ENCODE measurements at places on chromosomes 1 and 21.

DNA sequence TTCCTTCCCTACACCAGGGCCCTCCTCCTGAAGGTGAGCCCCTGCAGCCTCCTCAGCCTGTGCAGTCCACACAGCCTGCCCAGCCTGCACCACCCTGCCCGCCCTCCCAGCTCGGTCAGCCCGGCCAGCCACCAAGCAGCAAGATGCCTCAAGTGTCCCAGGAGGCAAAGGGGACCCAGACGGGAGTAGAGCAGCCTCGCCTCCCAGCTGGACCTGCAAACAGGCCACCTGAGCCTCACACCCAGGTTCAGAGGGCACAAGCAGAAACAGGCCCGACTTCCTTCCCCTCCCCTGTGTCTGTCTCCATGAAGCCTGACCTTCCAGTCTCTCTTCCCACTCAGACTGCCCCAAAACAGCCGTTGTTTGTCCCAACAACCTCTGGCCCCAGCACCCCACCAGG, 38.8 kb downstream of the ZBTB17 start:
- no peak for DNase-seq

DNA sequence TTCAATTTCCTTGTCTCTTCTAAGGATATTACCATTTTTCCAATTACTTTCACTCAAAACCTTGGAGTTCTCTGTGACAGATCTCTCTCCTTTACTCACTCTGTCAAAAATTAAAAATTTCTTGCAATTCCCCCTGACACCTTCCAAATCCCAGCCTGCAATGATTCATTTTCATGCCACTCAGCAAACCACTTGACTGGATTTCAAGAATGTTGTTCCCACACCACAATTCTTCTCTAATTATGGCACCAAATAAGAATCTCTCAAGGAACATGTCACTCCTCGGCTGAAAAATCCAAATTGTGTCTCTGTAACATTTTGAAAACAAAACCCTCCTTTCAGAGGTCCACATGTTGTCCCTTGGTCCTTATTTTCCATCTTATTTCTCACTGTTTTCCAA, 438.9 kb upstream of the ZP4 start:
- DNase-seq, result no peak

DNA sequence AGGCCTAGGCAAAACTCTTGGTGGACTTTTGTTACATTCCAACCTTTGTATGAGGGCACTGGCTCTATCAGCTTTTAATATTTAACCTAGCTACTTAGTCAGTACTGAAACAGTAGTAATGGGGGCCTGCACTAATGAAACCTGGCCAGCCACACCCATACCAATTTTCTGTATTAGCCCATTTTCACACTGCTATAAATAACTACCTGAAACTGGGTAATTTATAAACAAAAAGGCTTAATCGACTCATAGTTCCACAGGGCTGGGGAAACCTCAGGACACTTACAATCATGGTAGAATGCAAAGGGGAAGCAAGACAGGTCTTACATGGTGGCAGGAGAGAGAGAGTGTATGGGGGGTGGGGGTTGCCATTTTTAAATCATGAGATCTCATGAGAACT, 245.7 kb upstream of the RGS18 start:
- DNase-seq, result no peak

- DNase-seq, result no peak
These were observed 8.8 kb upstream of the BTG2 start for GRCh38 chr1:203296460-203297073.

DNA sequence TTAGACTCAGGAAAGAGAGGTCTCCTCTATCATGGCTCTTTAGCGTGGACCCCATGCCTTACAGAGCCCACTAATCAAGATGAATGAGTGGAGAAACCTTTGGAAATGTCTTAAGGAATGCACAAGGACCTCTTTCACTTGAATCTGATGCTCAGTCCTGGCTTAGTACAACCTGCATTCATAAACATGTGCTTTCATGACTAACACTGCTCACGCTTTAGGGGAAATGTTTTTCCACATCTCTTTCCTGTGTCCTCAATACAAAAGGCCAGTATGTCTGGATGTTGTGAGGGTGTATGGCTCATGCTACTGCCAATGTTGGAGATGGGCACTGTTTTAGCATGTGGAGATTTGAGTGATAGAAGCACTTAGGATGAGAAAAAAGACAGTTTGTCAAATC, 14.2 kb upstream of the GNG12 start:
- no peak for DNase-seq

DNA sequence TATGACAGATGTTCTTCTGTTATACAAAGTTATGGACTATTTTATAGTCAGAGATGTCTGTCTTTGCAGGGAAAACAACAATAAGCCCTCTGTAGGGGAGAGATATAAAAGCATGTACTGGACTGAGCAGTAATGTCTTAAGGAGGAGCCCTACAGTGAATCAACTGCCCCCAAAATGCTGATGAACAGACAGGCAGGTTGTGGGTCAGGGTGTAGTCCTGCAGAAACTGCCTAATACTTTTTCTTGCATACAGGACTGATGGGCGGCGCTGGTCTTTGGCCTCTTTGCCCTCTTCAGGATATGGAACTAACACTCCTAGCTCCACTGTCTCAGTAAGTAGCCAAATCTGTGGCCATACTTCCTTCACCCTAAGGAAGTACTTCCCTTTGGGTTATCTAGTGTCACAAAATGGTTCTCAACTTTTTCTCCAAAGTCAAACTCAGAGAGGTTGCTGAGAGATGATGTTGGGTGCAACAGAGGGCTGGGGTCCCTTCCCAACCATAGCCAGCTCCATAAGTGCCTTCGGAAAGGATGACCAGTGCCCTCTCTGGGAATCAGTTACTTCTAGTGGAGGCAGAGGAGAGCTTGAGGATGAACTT, 129.8 kb downstream of the PIK3R3 start:
- DNase-seq, result no peak

DNA sequence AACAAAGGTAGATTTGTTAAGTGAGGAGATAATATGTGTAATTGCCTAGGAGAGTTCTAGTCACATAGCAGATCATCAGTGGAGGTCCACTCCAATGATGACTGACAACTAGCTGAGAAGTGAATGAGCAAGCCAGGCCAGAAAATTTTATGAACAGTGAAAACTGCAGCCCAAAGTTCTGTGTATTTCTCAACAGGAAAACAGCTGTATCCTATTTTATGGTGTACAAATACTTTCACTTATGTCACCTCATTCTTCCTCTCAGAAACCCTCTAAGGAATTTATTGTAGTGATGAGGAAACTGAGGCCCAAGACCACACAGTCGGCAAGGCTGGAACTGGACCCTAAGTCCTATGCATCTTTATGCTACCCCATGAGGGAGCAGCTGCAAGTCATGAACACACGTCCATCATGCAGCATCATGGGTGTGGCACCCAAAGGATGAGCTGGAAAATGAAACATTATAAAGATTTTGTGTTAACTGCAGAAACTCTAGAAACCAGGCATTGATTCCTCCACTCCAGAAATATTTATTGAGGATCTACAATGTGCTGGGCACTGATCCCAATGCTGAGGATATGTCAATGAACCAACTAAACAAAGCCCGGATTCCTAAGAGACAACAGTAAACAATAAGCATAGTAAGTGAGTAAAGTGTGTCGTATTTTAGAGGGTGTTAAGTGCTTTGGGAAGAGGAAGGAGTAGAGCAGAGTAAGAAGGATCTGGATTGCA, 99.5 kb upstream of the DUSP10 start:
- DNase-seq, result no peak

- DNase-seq, result no peak
These were observed 38.7 kb downstream of the TRIM62 start for GRCh38 chr1:33143176-33143575.

DNA sequence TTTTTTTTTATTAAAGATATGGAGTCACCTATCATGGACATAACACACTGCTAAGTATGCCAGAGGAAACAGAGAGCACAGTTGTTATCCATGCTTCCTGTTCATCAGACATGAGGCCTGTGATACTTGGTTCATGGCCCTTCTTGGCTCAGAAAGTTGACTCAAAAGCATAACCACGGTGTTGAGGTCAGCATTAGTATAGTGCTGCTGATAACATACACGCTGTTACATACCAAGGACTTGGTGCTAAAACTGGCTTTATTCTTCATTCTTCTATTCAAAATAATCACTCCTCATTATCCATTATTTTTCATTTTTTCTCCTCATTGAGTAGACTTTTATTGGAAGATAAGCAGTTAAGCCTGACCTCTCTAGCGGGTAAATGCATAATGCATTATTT, 464.1 kb downstream of the ADGRL2 start:
- DNase-seq, result no peak
